ENCODE measurements at places on chromosomes 1 and 21.

DNA sequence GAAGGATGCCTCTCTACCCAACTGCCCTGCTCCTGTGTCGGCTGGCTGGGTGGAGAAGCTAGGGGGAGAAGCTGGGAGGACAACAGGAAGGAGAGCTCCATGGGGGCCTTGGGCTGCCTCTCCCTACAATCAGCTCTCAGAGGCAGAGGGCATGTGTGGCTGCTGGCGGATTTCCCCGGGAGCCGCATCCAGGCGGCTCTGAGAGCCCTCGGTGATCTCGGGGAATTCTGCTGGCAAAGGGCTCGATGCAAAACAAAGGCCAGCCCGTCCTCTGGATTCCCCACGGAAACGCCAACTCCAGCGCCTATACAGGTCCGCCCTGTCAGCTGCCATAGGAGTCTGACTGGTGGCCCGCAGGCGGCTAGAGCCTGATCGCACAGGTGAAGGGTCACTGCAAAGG, 26.4 kb upstream of the EVA1B start:
- peak; percentile 55 for DNase-seq

GRCh38 chr1:210298296-210298695, 30.4 kb upstream of the HHAT start:
- DNase-seq = no peak

DNA sequence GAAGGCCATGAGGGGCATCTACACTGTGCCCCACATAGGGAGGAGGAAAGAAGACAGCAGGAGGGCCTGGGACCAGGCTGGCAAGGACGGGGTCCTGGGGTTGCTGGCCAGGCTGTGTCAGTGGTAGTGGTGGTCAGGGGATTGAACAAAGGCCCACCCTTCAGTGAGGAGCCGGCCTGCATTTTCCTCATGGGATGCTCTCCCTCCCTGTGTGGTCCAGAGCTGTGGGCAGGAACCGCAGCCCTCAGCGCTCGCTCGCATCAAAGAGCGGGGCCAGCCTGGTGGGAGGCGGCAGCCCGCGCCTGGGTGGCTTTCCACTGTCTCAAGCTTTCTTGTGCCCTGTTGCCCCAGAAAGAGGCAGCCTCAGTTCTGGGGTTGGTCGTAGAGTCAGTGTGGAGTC, 24.8 kb downstream of the LHX4 start:
- no peak for DNase-seq

- DNase-seq = no peak
Measured at GRCh38 chr1:188363943-188364342, 1535.2 kb downstream of the PLA2G4A start.

DNA sequence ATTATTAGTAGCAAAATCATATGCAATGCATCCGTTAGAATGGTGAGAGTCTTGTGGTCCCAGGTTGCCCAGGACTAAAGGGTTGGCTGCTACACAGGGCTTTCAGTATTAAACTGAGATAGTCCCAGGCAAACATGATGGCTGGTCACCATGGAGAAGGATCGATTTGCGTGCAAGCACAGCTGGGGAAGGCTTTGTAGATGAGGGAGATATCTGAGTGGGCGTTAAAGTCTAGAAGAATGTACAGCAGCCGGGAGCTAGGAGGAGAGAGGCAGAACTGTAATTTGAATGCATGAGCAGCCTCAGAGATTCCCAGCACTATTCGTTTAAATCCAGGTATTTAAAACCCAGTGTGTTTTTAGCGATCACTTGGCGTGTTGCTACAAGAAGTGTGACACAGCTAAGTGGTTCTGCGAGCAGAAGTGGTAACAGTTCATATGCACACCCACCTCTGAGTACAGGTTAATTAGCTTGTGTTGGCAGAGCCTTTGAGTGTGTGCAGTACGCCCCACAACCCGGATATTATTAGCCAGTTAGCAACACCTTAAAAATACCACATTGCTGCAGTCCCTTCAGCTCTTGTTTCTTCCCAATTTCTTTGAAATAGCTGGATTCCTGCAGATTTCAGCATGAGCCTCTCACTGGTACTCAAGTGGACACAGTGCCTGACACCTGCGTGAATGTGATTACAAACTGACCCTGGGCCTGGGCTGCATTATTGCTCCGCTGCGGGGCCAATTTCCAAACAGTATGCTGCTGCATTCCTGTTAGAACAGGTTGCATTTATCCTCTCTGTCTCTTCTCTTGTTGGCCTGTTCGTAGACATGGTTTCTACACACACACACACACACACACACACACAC, 67.2 kb upstream of the SCAF4 start:
- DNase-seq = no peak

DNA sequence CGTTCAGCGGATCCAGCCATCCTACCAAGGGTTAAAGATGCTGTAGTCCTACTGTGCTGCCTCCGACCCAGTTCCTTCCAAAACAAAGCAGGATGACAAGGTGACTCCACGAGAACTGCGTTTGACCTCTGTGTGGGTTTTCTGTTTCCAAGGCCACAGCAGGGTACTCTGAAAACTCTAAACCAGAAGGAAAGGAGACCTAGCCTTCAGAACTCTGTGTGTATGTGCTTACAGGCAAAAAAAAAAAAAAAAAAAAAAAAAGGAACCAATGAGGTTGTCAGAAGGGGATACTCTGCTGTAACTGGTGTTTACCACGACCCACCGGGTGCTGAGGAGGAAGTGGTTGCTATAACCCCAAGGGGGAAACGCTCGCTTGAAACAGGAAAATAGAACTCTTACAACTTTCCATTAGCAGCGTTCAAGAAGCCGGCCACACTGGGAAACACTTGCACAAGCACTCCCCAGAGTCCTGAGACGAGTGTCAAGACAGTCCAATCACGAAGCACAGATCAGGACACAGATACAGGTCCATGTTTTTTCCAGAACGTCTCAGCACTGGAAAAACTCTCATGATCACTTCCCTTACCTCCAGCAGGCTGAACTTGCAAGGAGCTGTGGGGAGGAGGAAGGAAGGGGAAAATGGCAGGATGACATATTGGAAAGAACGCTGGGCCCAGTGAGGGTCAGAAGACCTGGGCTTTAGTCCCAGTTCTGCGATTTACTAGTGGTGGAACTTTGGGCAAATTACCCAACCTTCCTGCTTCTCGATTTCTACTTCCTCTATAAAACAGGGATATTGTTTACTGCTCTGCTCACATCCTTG, 64.0 kb downstream of the ITPKB start:
- no peak for DNase-seq

- DNase-seq = no peak
Measured at GRCh38 chr1:167076136-167076710, 14.0 kb downstream of the GPA33 start.

- no peak for DNase-seq
Measured at GRCh38 chr1:23035823-23036452, 16.7 kb downstream of the KDM1A start.

GRCh38 chr1:203306089-203306964, 1.0 kb downstream of the BTG2 start:
- DNase-seq = peak; percentile 92

DNA sequence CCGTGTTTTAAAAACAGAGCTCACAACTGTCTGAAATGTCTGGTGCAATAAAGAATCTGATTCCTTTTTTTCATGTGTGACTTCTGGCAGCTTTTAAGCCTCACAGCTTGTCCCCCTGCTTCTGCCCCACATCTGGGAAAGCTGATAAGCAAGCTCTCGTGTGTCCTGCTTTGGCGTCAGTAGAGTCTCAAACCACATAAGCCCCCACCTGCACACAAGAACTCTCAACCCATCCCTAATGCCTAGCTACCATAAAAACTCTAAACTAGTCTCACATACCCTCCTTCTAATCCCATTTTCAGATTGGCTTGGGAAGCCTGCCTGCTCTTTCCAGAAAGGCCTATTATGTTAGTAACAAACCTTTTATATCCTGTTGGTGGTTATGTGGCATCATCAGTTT, 94.6 kb upstream of the DAB1 start:
- DNase-seq = no peak

- no peak for DNase-seq
Measured at GRCh38 chr1:73593804-73594203, 604.2 kb downstream of the LRRIQ3 start.

DNA sequence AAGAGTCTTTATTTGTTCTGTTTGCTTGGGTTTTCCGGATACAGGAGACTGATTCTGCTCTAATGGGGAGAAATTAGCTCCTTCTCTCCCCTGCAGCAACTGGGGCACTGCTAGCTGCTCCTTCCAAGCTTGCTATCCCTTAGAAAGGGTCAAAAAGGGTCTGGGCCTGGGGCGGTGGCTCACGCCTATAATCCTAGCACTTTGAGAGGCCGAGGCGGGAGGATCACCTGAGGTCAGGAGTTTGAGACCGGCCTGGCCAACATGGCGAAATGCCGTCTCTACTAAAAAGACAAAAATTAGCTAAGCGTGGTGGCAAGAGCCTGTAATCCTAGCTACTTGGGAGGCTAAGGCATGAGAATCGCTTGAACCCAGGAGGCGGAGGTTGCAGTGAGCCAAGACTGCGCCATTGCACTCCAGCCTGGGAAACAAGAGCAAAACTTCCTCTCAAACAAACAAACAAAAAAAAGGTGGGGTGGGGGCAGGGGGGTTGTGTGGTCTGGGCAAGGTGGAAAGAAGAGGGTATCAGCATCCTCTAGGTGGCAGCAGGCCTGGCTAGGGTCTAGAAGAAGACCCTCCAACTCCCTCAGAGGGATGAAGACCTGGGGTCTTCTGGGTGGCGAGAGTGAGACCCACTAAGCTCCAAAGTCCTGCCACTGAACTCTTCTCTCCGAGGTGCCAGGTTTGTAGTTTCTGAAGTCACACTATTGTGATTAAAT, 15.4 kb upstream of the TBX15 start:
- DNase-seq = no peak

- no peak for DNase-seq
Measured at GRCh38 chr1:205041001-205041715, 1.9 kb upstream of the CNTN2 start.

Measured in fibroblast of gingiva (primary cell).